ENCODE measurements at places on chromosomes 12 and 14.

- DNase-seq, result no peak
Measured at GRCh38 chr12:68805592-68806120, 2.3 kb upstream of the MDM2 start.

DNA sequence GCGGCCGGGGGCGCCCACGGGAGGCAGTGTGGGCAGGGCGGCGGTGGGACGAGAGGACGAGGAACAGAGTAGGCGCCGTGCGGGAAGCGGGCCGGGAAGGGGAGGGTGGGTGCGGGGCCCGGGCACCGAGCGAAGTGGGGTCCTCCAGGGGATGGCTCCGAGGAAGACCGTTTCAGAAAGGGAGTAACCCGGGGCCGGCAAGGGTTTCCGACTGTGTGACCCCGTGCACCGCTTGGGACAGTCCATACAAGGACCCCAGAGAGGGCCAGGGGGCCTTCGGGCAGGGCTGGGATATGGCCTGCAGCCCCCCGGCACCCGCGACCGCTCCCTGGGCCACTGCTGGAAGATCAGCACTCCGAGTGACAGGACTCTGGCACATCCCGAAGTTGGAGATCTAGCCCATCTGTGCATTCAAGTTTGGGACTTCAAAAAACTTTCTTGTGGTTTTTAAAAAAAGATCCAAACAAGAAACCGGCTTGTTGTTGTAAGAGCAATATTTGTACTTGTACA, 448 bp downstream of the TSPAN9 start:
- DNase-seq, result no peak

GRCh38 chr12:123602651-123603195, 824 bp downstream of the DDX55 start:
- DNase-seq, result no peak

DNA sequence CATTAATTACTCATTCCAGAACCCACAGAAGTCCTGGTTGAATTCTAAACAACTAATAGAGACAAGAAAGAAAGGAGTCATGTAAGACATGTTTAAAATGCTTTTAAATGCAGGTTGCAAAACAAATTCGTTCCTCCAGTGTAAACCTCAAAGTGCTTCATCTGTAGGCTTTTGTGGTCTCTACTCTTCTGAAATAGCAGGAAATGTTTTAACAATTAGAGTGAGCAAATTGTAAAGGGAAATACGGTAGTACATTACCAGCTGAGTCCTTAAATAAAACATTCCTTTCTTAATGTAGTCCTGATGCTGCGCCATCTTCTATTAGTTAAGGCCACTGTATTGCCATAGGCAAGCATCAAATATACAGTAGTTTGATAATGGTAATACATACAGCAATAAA, 1934.2 kb upstream of the SEL1L start:
- no peak for DNase-seq

Measured in GM13977 (cell line).